ENCODE measurements at places on chromosomes 7 and 10. TPM values are rescaled to one million over a fixed set of nuclear protein-coding genes. Genes with fewer than 3 reads are reported as not detected.

SCRN1 gene
- total RNA-seq: 84.0 TPM

NRG3 gene
- not detected for total RNA-seq

POU6F2 gene
- total RNA-seq: not detected

NEUROG3 gene
- total RNA-seq: not detected

SCIN gene
- total RNA-seq: not detected

SORCS1 gene
- not detected for total RNA-seq

POLR3A gene
- total RNA-seq: 14.3 TPM

ANKRD2 gene
- 0.16 TPM for total RNA-seq

LRRC4 gene
- 1.9 TPM for total RNA-seq

PLCE1 gene
- total RNA-seq: 3.3 TPM

HHEX gene
- total RNA-seq: 2.8 TPM

HGF gene
- 59.0 TPM for total RNA-seq

ERV3-1 gene
- total RNA-seq: 6.5 TPM

PNLIP gene
- total RNA-seq: not detected

ADAM22 gene
- total RNA-seq: 0.47 TPM

GBX1 gene
- total RNA-seq: not detected

NPY gene
- not detected for total RNA-seq

DUSP5 gene
- 6.5 TPM for total RNA-seq

EXOC4 gene
- total RNA-seq: 169 TPM

CDHR3 gene
- 5.4 TPM for total RNA-seq

SPDYE8 gene
- total RNA-seq: not detected

SUN3 gene
- total RNA-seq: not detected

Measured in bronchial smooth muscle cell (primary cell).